ENCODE measurements at places on chromosomes 11 and 22. TPM values are rescaled to one million over a fixed set of nuclear protein-coding genes. Genes with fewer than 3 reads are reported as not detected.

The HTR3A gene
- total RNA-seq = 0.21 TPM

The APOL5 gene
- total RNA-seq = not detected

DNA sequence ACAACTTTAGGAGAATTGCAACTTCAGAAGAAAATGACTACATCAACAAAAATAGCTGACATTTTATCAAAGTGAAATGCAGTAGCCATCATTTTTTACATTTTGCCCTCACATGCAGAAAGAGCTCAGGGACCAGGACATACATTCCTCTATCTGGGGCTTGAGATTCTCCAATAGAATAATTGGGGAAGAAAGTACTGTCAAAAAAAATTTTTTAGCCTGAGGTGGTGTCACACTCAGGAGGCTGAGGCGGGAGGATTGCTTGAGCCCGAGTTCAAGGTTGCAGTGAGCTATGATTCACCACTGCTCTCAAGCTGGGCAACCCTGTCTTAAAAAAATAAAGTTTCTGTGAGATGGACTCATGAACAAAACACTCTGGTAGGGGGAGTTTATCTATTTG lies 32.2 kb upstream of the DEPDC7 start:
- DNase-seq = no peak

The KDM4F gene
- not detected for total RNA-seq

The TUB gene
- total RNA-seq = 4.3 TPM

DNA sequence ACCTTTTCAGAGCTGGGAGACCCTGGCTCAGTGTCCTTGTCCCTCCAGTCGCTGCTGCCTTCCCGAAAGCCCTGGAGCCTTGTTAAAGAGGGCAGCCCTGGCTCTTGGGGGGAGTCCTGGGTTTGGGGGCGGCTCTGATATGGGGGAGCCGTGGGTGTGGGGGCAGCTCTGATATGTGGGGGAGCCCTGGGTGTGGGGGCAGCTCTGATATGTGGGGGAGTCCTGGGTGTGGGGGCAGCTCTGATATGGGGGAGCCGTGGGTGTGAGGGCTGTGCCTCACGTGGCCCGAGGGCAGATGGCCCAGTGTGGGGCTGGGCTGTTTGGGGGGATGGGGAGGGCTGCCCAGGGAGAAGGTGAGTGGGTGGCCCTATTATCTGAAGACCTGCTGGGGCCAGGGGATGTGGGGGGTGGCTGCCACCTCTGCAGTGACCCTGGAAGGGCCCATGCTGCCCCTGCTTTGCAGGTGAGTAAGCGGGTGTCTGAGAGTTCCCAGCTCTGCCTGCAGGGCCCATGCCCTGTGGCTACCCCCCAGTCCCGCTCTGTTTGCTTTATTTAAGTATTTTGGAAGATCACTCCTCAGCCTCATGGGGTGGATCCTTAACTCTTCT lies 30.9 kb upstream of the GRAMD4 start:
- no peak for DNase-seq

The CHRM1 gene
- total RNA-seq = not detected

GRCh38 chr11:91972665-91973266 lies 251.9 kb upstream of the FAT3 start:
- no peak for DNase-seq

The CD3G gene
- 0.15 TPM for total RNA-seq

The RASSF10 gene
- not detected for total RNA-seq

- DNase-seq = no peak
Observed at GRCh38 chr22:45202333-45203149, 38.2 kb downstream of the KIAA0930 start.

The OR51B2 gene
- total RNA-seq = not detected

DNA sequence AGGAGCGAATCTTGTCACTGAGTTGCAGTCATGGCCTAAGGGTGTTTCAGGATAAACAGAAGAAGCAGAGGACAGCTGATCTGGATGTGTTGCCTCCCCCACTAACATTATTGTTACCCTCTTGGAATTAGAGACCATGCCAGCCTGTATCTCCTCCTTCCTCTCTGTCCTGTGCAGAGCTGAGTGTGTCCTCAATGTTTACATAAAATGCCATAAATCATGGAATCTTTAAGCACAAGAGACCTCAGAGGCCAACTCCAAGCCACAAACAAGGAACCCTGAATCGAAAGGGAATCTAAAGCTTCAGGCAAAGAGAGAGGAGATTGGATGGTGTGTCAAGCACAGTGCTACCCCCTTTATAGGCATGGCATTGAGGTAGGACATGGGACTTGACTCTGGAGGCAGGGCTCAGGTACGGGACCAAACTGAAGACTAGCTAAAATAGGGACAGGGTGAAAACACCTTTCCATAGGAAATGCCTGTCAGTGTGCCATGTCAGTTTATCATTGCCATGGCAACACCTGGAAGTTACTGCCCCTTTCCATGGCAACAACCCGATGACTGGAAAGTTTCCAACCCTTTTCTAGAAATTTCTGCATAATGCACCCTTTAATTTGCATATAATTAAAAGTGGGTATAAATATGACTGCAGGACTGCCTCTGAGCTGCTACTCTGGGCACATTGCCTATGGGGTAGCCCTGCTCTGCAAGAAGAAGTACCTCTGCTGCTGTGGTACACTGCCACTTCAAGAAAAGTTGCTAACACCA lies 489.7 kb downstream of the MIAT start:
- DNase-seq = no peak

DNA sequence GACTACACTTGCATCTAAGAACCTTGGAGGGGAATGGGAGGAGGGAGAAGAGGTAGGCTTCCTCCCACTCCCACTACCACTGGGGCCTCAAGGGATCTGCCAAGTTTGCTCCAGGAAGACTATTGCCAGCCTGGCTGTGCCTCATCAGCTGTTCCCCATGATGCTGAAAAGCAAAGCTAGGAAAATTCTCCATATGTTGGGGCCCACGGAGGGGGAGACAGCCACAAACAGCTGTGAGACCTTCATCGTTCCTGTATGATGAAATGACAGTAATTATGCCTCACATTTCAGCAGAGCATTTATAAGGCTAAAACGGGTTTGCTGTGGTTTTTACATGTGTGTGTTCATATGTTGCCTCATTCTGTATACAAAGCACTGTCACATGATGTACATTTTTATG lies 6.7 kb downstream of the DSCAML1 start:
- DNase-seq = no peak

The GRK3 gene
- total RNA-seq = 12.0 TPM

DNA sequence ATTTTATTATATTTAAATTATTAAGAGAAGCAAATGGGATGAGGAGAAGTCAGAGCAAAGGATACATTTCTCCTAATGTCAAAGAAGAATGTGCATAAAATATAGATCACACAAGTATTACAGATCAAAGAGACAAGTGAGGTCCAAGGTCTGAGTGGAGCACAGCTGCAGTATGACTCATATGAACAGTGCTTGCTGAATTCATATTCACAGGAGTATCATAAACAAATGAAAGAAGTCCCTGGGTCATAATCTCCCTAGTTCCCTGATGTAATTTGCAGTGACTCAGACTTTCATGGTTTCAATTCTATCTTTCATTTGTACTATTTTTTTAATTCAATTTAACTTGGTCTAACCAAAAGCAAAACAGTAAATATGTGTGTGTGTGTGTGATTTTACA lies 499.0 kb upstream of the CCDC179 start:
- no peak for DNase-seq

- peak; percentile 7 for DNase-seq
Observed at GRCh38 chr22:21865041-21865440, 2.4 kb downstream of the MAPK1 start.

The CARD18 gene
- total RNA-seq = 8.1 TPM

DNA sequence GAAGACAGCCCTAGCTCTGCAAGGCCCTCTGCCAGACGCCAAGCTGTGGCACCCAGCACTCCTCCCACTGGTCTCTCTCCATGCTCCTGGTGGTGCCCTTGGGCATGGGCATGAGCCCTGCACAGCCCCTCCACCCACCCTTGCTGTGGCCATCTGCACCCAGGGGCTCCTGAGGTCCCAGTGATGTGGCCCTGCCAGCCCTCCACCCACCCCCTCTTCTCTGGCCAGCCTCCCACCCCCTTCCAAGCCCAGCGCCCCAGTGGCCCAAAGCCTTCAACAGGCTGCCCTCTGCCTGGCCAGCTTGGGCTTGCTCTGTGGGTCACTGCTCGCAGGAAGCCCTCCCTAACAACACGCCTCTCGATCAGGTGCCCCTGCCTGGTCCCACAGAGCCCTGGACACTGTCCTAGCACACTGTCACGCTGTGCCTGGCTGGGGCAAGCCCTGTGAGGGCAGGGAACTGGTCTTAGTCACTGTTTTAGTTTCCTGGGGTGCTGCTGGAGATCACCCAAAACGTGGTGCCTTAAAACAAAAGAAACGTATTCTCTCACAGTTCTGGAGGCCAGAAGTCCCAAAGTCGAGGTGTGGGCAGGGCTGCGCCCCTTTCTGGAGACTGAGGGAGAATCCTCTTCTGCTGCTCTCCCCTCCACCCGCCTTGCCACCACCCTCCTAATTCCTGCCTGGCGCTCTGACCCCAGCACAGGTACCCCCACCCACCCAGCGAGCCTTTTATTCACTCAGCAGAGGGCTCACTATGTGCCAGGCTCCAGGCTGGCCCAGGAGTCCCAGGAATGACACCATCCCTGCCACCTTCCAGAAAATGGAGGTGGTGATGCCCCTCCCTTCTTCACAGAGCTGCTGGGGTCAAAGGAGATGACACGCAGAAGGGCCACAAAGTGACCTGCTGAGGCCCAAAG lies 14.7 kb downstream of the SULT4A1 start:
- no peak for DNase-seq

DNA sequence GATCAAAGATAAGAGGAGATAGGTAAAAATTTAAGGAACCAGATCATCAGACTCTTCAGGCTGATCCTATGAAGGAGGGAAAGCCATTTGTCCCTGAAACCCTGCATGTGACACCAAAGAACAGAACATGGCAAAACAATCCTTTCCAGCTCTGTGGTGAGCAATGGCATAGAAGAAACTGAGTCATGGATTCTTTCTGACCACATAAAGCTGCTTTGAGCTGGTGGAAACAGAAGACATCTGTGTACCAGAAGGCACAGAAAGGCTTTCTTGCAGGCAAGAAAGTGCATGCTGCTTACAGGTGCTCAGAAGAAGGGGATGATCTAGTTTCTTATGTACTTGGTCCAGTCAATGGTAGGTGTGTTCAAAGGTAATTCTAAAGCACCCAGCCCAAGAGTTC lies 45.0 kb upstream of the APOA1 start:
- DNase-seq = no peak

DNA sequence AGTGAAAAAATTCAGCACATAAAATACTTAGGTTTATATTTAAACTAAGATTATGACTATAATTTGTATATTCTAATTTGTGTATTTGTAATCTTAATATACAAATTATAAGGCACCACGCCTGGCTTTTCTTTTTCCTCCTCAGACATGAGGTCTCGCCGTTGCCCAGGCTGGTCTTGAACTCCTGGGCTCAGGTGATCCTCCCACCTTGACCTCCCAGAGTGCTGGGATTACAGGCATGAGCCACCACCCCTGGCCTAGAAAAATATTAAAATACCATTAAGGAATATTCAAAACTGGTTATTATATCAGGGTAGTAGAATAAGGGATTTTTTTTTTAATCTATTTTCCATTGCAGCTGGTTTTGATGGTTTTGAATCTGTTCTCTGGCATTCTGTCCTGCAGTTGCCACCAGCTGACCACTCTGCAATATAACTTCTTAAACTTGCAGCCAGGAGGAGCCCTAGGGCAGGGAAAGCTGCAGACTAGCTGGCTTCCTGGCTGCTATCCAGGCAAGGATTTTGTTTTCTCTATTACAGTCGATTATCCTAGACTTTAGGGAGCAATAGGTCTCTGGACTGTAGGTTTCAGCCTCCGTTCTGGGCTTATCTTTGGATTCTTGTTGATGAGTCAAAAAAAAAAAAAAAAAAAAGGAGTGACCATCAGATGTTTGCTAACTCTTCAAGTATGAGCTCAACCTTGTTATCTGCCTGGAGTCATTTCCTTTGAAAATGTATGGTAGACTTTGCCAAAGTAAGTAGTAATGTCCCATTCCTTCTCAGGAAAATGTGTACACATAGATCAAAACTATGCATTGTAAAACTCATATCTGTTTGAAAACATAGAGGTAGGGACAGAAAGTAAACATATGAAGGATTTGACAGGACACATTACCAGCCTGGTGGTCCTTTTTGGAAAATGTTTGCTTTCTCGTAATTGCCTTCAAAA lies 13.2 kb downstream of the POLA2 start:
- no peak for DNase-seq

The NXPE1 gene
- total RNA-seq = not detected

DNA sequence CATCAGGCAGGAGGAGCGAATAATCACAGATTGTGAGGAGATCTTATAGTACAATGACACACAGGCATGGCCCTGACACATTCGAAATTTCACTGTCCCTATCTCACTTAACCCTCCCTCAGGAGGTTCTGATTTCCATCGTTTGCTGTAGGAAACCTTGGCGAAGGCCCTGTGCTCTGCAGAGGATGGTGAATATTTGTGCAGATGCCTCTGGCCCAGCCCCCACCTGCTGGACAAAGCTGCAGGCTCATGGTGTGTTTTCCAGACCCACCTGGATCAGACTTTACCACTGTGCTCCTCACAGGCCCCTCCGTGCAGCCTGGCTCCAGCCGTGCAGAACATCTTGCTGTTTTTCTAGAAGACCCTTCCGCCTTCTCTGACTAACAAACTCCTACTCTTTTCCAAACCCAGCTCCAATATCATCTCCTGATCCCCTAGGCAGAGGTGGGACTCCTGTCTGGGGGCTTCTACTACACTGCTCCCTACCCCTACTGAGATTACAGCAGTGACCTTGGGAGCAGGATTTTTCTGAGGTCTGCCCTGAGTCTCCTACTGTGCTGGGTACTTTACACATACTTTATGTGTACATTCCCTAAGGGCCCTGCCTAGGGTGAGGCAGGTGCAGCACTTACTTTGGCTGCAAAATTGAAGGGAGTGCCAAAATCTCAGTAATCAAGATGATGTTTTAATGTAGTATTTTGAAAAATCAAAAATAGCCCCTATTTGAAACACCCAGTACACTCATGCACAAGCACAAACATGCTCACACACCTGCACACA lies 412.7 kb downstream of the SOX6 start:
- DNase-seq = no peak

DNA sequence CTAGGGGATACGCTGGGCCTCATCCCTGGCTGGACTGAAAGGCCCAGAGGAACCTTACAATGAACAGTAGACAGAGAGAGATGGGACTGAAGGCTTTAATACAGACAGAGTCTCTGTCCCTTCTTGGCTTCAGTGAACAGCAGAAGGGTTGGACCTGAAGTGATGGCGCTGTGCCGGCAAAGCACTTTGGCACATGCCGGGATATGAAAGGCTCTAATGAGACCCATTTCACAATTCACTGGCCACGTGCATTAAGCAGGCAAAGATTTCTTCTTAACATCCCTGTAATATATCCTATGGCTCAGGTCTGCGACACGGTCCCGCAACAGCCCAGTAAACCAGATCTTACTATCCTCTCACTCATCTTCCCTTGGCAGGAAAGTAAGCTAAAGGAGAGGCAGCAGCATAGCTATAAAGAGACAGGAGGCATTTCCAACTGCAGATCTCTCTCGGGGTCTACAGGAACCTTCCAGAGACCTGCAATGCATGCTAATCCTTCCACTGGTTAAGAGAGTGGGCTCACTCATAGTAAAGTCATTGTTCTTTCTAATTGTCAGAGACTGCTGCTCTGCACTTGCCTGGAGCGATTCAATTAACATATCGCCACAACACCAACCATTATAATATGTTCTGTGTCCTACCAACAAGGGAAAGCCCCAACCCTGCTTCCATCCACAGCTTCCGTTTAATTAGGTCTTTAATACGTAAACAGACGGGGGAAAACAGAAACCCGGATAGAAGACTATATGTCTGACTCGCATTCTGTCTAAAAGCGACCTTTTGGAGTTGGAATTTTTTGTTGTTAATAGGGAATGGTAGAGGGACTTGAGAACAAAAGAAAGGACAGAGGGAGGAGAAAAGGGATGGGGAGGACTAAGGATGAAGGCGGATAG lies 1179.0 kb downstream of the LRRC4C start:
- no peak for DNase-seq

GRCh38 chr11:116499396-116500003 lies 273.3 kb downstream of the BUD13 start:
- no peak for DNase-seq

Measured in Panc1 (cell line).